Muscle of leg (tissue), 16 donors: ENCODE measurements at places on chromosomes 2 and 18. TPM values are rescaled to one million over a fixed set of nuclear protein-coding genes. Genes with fewer than 3 reads are reported as not detected.

GRCh38 chr2:18209934-18210639 is 331.6 kb downstream of the KCNS3 start:
- H3K4me1 ChIP-seq = peaks cover 4% of the 10 kb centered on the region
- DNase-seq = peak; percentile 91
- no peak overlapping the region for H3K4me3 ChIP-seq
- no peaks in the 10 kb centered on the region for H3K27me3 ChIP-seq

GRCh38 chr18:10789180-10789579 is 263.4 kb downstream of the NAPG start:
- no peaks in the 10 kb centered on the region for H3K27me3 ChIP-seq
- no peak overlapping the region for H3K4me3 ChIP-seq
- peaks cover 3% of the 10 kb centered on the region for H3K36me3 ChIP-seq
- DNase-seq = no peak
- H3K4me1 ChIP-seq = no peaks in the 10 kb centered on the region

TMEM247 gene
- not detected for total RNA-seq

VAPA gene
- 234 TPM for total RNA-seq

ZNF385B gene
- 3.9 TPM for total RNA-seq

GAL3ST2 gene
- 0.09 TPM for total RNA-seq
